ENCODE measurements at places on chromosomes 2 and 18.

GRCh38 chr18:68992719-68993482 is 195.0 kb downstream of the CCDC102B start:
- no peak for DNase-seq

DNA sequence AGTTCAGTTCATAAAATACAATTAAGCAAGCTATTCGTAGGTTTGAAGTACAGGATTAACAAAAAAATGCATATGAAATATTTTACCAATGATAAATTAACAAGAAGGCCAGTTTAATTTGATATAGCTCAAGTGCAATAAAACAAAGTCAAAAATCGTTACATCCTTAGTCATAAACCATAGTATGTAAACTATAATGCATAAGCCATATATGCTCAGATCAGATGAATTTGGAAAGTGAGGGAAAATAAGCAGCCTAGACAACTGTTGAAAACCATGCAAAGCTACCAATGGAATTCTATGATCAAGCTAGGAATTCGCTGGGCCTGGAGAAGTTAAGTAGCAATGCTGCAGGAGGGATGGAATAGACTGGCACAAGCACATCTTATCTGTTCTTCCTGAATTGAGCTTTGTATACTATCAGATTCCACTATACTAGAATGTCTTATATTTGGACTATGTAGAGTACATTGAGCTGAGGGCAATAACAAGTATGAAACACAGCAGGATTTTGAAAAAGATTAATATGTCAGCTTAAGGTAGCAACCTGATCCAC is 682.0 kb downstream of the IRS1 start:
- DNase-seq = no peak

- no peak for DNase-seq
These were observed 57.2 kb downstream of the TACR1 start for GRCh38 chr2:75142081-75142480.

DNA sequence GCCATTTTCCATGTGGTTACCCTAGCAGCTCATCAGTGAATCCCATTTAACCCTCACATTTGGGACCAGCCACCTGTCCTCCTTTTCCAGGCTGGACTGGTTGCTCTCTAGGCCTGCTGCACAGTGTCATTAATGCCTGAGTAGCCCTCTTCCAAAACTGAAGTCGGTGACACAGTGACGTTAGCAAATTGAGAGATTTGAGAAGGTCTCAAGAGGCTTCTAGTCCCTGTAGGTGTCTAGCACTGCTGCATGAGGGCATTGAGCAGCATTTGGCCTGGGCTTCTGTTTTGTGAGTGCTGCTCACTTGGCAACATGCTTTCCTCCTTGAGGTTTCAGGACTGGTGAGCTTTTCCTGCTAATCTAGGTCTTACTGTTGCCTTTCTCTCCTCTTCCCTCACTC is 36.7 kb downstream of the PKP4 start:
- no peak for DNase-seq

GRCh38 chr2:231176066-231176465 is 22.4 kb upstream of the ARMC9 start:
- peak; percentile 66 for DNase-seq

DNA sequence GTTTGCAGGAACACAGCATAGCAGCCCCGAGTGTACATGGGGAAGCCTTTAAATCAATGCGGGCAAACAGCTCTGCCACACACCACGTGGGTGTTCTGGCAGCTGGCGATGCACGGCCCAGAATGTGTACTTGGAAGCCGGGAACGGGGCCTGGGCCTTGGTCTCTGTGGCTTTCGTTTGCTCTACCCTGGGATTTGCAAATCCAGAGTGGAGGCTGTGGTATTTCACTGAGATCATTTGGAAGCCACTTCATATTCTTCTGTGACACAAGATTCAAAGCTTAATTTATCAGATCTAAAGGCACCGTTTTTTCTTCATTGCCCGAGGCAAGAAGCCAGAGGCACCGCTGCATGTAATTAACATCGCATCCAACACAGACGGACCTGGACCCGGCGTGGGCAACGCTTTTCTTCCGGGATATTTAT is 246.3 kb upstream of the MYT1L start:
- no peak for DNase-seq

DNA sequence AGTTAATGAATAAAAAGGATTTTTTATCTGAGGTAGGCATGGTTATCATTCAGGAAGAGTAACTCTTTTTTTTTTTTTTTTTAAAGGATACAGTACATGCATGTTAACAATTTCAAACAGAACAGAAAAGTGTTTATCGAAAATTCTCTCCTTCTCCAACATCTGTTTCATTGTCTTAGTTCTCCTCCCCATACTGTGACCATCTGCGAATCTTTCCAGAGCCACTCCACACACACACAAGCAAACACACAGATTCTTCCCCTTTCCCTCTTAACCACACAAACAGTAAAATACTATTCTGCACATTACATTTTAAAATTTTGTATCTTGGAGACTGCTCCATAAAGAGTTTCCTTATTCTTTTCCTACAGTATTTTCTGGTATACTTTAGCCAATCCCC is 38.0 kb downstream of the NPC1 start:
- DNase-seq = no peak

- DNase-seq = no peak
These were observed 190.1 kb downstream of the ZNF385B start for GRCh38 chr2:179671043-179671981.

- no peak for DNase-seq
These were observed 1229.1 kb upstream of the ACVR2A start for GRCh38 chr2:146615778-146616177.

- DNase-seq = peak; percentile 54
These were observed 111.0 kb downstream of the B3GNT2 start for GRCh38 chr2:62306751-62307468.

DNA sequence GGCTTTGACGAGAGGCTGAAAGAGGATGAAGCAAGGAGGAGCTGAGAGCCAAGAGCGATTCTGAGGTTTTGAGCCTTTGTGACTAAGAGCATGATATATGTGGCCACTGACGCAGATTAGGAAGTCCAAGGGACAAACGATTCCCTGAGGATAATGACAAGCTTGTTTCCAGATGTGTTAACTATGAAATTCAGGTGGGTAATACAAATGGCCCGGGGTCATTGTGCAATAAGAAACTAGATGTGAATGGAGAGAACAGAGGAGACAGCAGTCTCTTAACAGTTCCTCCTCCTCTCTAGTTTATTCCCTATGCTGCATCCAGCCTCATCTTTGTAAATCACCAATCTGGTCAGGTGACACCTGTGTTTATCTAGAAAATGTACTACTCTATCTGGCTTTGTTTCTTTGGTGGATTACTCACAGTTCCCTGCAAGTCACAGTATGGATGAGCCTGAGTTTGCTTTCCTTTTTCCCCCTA is 84.2 kb downstream of the SOCS6 start:
- no peak for DNase-seq

- no peak for DNase-seq
These were observed 27.2 kb downstream of the WIPF1 start for GRCh38 chr2:174570318-174570958.

DNA sequence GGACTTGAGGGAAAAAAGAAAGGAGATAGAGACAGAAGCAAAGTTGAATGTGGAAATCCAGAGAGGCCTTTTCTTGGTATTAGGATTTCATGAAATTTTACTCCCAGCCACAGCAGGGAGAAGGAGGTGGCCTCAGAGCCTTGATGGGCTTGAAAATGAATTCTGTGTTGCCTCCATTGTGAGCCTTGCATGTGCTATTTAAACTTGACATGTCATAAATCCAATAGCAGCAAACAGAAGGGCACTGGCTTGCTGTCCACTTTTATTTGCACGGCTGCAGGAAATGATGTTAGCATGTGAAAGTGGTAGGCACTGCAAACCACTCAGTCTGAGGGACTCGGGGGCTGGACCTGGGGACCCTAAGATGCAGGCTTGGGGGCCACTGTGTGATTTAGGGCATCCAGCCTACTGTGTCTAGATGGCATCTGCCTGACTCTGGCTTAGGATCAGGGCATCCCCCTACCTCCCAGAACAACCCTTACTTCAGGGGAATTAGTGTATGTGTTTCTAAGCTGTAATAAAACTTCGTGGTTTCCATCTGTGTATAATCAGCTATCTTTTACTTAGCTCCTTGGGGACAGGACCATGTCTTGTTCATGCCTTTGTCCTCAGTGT is 139.1 kb upstream of the SKOR2 start:
- DNase-seq = no peak

- DNase-seq = no peak
These were observed 71.8 kb downstream of the ASAP2 start for GRCh38 chr2:9278439-9278838.

DNA sequence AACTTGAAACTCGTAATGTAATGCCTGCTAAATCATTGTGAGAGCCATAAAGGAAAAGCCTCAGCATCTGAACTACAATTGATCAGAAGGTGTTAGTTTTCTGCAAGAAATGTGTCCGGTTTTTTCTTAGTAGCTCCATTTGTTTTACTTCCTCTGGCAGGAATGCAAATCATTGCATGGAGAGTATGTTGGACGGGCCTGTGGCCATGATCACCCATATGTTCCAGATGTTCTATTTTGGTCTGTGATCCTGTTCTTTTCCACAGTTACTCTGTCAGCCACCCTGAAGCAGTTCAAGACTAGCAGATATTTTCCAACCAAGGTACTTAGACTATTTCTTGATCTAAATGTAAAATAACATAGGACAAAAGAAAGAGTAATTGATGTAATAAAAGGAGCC is 126.6 kb downstream of the DPP4 start:
- no peak for DNase-seq

DNA sequence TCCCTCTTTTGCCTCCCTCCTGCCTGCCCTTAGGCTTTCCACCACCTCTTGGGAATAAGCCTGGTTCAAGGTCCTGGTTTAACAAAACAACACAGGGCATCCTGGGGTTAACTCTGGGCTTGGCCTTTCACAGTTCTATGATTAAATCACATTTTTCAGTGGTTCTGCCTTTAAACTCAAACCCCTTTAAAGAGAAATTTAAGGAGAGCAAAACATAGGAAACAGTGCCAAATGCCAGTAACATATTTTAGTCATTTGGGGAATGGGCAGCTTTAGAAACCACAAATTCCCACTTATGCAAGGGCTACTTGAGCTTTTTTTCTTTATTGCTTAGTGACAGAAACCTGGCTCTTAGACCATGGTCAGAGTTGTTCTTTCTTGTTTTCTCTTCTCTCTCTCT is 112.2 kb upstream of the FZD5 start:
- DNase-seq = no peak

- no peak for DNase-seq
These were observed 251.6 kb downstream of the BCL2 start for GRCh38 chr18:63067939-63068338.

- DNase-seq = peak; percentile 88
These were observed 143.0 kb upstream of the EPC2 start for GRCh38 chr2:148501545-148501944.

DNA sequence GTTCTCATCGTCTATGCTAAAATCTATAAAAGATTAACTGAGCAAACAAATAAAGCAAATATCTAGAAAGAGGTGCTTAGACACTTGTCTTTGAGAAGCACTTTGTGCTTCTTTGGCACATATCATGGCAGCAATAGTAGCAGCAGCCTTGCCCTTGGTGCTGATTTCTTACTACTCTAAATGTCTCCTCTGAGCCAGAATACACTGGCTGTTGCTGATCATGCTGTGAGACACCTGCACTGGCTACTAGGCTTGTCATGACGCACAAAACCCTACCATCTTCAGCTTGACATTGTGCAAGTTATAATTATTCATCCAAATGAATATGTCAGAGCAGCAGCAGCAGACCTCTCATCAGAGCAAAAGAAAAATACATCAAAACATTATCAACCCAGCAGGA is 46.7 kb downstream of the FANCL start:
- no peak for DNase-seq

GRCh38 chr2:134124047-134124753 is 129.7 kb upstream of the MGAT5 start:
- peak; percentile 35 for DNase-seq

DNA sequence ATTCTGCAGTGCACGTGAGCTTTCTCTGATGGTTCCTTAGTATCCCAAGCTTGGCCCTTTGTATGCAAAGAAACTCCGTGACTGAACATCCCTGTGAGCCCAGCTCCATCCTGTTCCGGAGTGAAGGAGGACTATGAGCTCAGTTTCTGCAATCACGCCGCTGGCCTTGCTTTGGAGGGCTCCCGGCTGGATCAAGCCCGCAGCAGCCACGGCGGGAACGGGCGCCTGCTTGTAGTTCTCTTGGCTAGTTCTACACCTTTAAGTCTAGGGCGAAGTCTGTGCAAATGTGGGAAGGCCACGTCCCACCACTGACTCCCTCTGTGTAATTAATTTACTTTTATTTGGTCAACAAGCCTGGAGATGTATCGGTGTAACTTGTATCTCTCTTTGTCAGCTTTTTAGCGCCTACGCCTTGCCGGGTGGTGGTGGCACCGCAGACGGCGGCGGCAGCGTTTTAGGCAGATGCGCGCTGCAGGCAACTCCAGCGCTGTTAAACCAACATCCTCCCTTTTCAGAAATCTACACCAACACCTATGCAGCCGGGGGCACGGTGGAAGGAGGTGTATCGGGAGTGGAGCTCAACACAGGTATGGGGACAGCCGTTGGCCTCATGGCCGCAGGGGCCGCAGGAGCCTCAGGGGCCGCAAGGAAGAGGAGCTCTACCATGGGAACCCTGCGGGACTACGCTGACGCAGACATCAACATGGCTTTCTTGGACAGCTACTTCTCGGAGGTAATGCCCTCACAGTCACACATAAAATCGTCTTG is 34.3 kb downstream of the DSG4 start:
- no peak for DNase-seq

DNA sequence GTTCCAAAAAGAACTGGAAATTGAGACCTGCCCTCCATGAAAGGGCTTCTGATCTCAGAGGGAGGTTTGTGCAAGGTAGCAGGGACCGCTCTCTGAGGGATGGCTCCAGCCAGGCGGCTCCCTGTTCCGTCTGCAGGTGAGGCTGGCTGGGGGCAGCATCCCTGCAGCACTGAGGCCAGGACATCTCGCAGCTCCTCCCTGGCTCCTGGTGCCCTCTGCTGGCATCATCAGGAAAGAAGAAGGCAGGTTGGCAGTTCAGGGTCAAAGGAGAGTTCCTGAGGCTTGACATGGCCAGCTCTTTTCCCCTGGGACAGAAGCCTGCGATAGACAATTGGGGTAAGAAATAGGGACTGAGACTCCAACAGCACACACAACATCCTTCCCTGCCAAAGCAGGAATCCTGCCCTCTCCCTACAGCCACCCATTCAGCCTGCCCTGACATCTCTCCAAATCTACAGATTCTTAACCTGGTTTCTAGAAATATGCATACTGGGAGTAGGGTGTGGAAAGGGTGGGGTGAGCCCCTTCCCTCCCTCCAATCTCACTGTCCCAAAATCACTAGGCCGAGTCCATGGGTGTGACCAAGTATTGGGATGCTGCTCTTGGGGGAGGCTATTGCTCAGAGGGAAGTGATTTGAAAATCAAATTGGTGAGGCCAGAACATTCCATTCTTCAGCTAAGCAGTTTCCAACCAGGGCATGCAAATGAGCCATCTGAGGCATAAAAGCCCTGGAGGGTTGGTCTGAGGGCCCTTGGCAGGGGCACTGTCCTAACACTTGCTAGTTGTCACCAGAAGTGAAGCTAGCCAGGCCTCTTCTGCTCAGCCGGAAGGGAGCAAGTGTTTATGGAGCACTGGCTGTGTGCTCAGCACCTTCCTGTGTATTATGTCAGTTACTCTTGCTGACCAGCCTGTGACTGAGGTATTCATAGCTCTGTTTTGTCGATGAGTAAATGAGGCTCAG is 185.4 kb downstream of the TFCP2L1 start:
- DNase-seq = peak; percentile 41

Measured in hematopoietic multipotent progenitor cell treated with erythropoietin and hydrocortisone succinate and interleukin-3 and kit ligand, for 6 days (in vitro differentiated cells).